ENCODE measurements at places on chromosomes 11 and 22.

- no peak for DNase-seq
Measured at GRCh38 chr22:41687901-41688364, 734 bp downstream of the SNU13 start.

GRCh38 chr11:80562523-80563125, 1121.8 kb upstream of the TENM4 start:
- DNase-seq = no peak

DNA sequence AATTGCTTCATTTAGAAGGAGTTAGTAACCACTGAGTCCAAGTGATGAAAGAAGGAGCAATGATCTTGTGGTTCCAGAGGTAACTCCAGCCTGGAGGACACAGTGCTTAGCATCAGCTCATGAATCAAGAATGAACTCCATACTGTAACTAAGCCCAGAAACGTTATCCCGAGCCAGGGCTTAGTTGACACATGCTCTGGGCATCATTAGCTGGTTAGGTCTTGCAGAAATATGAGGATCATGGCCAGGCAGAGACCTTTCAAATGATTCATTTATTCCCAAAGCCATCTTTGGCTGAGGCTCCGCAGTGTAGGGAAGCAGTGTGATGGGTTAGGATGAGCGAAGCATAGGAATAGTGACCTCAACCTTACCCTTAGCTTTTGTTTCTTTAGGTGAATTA, 277.4 kb downstream of the FAM76B start:
- DNase-seq = no peak

GRCh38 chr11:70581991-70582885, 183.9 kb downstream of the CTTN start:
- no peak for DNase-seq

DNA sequence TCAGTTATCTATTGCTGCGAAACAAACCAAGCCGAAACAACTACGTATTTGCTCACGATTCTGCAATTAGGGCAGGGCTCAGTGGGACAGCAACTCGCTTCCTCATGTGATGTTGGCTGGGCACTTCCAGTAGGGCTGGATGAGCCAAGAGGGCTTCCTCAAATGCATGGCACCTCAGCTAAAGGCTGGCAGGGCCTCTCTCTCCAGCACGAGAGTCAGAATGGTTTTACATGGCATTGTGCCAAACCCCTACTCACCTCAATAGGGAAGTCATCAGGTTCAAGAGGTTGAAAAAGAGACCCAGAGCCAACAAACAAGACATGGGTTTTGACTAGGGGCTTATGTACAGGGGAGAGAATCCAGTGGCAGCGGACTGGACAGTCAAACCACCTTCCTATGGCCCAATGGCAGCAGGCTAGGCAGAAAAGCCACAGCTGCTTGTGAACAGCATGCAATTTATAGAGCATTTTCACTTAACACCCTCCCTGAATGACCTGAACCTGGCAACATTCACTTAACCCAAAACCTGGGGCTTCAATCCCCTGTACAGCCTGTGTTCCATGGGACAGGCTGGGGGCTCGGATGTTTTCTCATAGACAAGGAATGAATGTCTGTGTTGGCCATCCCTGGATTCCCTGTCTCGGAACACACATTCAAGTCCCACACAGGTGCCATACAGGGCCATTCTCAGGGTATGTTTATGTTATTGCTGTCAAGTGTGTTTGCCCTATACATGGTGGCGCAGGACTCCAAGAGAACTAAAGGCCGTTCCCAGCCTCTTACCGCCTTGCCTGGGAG, 154.2 kb upstream of the NAV2 start:
- DNase-seq = no peak

- DNase-seq = no peak
Measured at GRCh38 chr22:24303007-24303406, 32.4 kb downstream of the SPECC1L start.

Data from stimulated activated CD4-positive, alpha-beta T cell treated with anti-CD3 and anti-CD28 coated beads, TNF-alpha, amount 100 ng/mL, for 24 hours (primary cell).